CD14-positive monocyte (primary cell): ENCODE measurements at places on chromosomes 1 and 21.

DNA sequence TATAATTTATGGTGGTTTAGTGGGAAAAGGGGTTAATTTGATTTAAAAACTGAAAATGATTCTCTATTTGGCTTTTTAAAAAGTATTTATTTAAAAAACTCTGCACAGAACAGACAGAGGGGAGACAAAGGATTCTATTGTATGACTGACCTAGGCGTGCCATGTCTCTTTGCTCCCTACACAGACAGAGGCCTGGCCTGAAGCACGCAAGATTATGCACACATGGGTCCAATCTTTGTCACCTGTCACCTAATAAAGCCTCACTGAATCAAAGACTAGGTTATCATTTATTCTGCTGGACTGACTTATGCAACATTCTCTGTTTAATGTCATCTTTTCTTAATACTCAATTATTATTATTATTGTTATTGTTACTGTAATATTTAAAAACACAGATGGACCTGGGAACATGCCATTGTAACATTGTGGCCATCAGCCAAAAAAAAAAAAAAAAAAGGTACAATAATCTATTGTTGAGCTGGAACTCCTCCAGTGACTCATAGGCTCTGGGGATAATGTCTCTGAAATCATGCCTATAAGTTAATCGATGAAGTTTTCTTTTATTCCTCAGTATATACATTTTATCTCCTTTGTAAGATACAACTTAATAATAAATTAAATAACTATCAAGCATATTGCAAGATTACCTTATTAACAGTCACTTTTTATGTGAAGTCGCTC is 112.1 kb downstream of the RUNX1 start:
- no peak for DNase-seq

- DNase-seq: no peak
Measured at GRCh38 chr1:10286244-10286643, 75.9 kb downstream of the KIF1B start.

GRCh38 chr1:12415038-12415466 is 185.2 kb downstream of the VPS13D start:
- DNase-seq: no peak

GRCh38 chr1:160244209-160244608 is 18.1 kb downstream of the DCAF8 start:
- DNase-seq: no peak

GRCh38 chr1:245999697-246000637 is 507.1 kb downstream of the SMYD3 start:
- no peak for DNase-seq

- no peak for DNase-seq
Measured at GRCh38 chr1:169133801-169134502, 27.5 kb downstream of the ATP1B1 start.

DNA sequence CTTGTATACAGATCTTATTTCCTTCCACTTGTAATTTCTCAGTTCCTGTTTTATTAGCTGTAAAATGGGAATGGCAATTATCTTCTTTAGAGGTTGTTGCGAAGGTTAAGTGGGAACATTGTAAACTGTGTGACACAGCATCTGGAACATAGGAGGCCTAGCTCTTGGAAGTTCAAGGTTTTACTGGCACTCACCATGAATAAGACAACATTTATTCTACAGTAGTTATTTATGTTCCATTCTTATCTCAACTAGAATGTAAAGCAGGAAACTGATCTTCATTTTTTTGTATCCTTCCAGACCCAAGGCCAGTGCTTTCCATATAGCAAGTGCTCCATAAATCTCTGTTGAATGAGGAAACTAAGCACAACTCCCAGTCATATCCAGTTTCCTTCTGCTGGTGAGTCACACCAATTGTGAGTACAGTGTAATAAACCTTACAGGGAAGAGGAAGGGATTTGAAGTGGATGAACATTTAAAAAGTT is 1.4 kb downstream of the BCL10 start:
- peak; percentile 84 for DNase-seq

- no peak for DNase-seq
Measured at GRCh38 chr1:11693917-11694316, 2.4 kb downstream of the DRAXIN start.

DNA sequence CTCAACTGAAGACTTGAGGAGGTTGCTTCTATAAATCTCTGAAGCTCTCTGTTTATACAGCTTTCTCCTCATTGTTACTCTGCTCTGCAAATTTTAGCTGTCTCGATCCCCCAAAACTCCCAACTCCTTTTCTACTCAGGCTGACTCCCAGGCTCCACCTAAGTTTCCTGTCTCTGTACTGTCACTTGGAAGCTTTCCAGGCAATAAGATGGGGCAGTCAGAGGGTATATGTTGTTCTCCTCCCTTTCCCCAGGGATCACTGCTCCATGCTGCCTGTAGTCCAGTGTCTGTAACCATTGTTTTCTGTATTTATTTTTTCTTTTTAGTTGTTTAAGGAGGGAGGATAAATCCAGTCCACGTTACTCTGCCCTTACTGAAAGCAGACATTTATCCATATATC is 13.4 kb downstream of the TSNAX start:
- DNase-seq: no peak

DNA sequence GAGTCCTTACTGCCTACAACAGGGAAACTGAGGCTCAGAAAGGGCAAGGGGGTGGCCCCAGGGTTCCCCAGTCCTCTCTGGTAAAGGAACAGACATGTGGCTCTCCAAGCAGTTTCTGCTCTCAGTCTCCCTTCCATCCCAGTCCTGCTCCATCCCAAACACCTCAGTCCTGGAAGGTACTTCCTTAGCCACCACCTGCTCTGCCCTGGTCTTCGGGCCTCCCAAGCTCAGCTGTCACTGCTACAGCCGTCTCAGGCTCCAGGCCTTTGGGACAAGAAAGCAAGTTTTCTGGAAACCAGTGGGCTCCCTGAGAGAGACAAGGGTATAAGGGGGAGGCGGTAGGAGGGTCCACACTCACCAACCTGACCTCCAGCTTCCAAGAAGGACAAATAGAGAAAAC is 23.1 kb upstream of the ADGRB2 start:
- DNase-seq: no peak

- no peak for DNase-seq
Measured at GRCh38 chr1:198491028-198491427, 49.5 kb downstream of the ATP6V1G3 start.

- no peak for DNase-seq
Measured at GRCh38 chr1:68206848-68207689, 25.3 kb downstream of the WLS start.

GRCh38 chr1:67019600-67020136 is 34.3 kb downstream of the SLC35D1 start:
- no peak for DNase-seq

DNA sequence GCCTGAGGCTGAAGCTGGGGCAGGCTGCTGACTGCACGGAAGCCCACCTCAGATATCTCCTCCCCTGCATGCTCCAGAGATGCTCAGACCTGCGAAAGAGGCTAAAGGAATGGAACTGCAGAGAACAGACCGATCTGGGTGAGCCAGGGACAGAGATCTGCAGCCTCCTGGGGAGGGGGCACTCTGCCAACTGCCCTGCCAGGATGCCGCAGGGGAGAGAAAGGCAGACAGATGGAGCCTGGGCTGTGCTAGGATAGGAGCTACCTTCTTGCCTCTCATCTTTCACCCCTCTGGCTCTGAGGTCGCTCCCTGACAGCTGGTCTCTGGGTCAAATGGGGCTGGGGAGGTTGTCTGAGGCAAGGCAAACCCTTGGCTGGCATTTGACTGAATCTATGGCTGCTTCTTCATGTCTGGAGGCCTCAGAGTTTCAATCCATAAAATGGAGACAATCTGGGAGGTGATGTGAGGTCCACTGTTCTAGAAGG is 238.2 kb downstream of the GRIK3 start:
- DNase-seq: no peak

GRCh38 chr1:183178545-183178944 is 7.5 kb upstream of the LAMC2 start:
- no peak for DNase-seq

GRCh38 chr21:18354947-18355346 is 48.6 kb downstream of the TMPRSS15 start:
- no peak for DNase-seq

- DNase-seq: no peak
Measured at GRCh38 chr1:5947071-5947821, 45.0 kb downstream of the NPHP4 start.
